ENCODE measurements at places on chromosomes 11 and 22.

GRCh38 chr22:46622081-46622521, 1.9 kb downstream of the GRAMD4 start:
- peak; percentile 31 for DNase-seq

DNA sequence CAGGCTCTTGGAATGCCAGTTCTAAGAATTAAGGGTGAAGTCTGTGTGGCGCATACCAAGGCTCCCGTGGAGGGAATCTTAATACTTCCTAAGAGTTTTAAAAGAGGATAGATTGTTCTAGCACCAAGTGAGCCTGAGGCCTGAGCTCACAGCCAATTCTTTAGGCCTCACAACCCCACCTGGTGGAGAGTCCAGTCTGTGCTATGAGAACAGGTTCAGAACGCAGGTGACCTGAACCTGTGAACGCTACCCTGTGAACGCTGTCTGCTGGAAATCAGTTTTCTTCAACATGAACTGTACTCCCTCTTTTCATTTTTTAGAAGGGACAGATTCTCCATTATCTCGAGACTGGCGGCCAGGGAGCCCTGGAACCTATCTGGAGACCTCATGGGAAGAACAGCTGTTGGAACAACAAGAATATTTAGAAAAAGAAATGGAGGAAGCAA, 43.2 kb upstream of the DLAT start:
- peak; percentile 87 for DNase-seq

GRCh38 chr11:92662601-92663360, 306.7 kb upstream of the MTNR1B start:
- no peak for DNase-seq

- no peak for DNase-seq
Observed at GRCh38 chr11:65776710-65777141, 4.0 kb downstream of the AP5B1 start.

- peak; percentile 82 for DNase-seq
Observed at GRCh38 chr11:93921695-93922468, 71.5 kb upstream of the VSTM5 start.

DNA sequence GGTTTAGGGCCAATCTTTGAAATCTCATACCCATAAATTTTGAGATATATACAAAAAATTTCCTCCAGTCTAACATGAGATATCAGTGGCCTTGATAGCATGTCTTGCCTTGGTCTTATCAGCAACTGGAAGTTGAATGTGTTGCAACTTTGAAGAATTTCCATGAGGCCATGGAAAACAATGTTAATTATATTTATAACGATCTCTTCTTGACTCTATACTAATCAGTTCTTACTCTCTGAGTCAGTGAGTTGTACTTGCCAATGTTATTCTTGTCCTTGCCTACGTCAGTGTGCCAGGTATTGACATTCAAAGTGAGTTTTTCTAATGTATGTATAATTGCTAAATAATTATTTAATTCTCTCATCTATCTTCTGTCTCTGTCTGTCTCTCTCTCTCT, 535.1 kb downstream of the KCNA4 start:
- DNase-seq: no peak

DNA sequence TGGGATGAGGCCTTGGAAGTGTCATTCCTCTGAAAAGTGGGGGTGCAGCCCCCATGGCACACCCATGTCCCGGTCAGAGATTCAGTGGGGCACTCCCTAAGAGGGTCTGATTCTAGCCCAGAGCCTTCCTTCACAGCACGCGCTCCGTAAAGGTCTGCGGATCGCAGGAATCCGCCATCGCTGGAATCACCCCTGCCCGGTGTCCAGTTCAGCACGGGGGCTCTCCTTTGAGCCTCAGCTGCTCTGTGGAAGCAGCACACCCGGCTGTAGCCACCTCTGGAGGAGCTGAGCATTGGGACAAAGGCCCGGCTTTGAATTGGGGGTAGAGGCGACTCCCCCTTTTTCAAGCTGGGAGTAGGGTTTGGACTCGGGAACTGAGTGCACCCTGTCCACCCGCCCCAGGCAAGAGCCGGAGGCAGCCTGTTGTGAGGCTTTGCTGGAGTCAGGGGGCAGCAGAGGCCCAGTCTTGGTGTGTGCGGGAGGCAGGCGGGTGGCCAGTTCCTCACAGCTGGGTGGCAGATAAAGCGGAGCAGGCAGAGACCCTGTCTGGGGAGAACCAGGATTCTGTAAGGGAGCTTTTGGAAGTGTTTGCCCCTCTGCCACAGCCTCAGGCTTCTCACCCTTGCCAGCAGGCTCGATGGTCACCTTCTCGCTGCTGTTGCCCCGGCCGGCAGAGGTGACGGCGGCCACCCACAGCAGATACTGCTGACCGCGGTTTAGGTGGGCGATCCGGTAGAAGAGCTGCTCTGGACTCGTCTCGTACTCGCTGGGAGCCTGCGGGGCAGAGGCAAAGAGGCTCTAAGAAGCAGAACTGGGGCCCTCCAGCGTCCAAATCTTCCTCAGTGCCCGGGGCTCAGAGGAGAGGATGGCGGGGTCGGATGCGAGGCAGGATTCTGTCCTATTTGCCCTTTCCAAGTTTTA, 115.9 kb downstream of the CEP164 start:
- peak; percentile 75 for DNase-seq

DNA sequence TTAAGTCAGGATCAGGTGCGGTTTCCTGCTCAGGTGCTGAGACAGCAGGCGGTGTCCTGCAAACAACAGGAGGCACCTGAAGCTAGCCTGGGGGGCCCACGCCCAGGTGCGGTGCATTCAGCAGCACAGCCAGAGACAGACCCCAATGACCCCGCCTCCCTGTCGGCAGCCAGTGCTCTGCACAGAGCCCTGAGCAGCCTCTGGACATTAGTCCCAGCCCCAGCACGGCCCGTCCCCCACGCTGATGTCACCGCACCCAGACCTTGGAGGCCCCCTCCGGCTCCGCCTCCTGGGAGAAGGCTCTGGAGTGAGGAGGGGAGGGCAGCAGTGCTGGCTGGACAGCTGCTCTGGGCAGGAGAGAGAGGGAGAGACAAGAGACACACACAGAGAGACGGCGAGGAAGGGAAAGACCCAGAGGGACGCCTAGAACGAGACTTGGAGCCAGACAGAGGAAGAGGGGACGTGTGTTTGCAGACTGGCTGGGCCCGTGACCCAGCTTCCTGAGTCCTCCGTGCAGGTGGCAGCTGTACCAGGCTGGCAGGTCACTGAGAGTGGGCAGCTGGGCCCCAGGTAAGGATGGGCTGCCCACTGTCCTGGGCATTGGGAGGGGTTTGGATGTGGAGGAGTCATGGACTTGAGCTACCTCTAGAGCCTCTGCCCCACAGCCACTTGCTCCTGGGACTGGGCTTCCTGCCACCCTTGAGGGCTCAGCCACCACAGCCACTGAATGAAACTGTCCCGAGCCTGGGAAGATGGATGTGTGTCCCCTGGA, at the start of gene MYO7A:
TSS of gene MYO7A (plus strand) at position 327 of the 772 bp plus-strand sequence. CDS start 2,389 bp downstream, outside the sequence.
- DNase-seq: peak; percentile 74

DNA sequence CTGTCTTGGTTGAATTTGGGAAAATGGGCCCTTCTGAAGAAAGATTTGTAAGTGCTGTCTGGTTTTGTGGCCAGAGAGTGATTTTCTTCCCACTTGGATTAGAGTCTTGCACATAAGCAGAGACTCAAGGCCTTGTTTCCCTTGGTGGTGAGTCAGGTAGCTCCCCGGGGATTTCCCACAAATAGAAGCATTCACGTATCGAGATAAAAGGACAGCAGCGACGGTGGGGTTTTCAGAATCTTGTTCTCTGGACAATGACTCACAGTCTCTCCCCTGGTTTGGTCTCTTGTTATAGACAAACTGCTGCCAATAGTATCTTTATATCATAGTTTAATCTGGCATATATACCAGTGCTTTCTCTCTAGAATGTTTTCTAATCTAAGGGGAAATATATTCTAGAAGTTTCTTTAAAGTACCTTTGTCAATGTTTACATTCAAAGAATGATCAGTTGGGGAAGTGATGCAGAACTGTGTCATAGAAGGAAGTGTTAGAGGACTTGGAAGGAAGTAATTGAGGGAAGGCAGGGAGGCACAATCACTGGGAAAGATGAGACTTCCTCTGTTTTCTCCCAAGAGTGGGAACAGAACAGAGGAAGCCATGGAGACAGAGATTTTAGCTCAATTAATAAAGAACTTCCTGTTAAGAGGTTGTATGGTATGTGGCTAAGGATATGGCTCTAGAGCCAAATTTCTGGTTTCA, 18.1 kb downstream of the POLA2 start:
- peak; percentile 93 for DNase-seq

DNA sequence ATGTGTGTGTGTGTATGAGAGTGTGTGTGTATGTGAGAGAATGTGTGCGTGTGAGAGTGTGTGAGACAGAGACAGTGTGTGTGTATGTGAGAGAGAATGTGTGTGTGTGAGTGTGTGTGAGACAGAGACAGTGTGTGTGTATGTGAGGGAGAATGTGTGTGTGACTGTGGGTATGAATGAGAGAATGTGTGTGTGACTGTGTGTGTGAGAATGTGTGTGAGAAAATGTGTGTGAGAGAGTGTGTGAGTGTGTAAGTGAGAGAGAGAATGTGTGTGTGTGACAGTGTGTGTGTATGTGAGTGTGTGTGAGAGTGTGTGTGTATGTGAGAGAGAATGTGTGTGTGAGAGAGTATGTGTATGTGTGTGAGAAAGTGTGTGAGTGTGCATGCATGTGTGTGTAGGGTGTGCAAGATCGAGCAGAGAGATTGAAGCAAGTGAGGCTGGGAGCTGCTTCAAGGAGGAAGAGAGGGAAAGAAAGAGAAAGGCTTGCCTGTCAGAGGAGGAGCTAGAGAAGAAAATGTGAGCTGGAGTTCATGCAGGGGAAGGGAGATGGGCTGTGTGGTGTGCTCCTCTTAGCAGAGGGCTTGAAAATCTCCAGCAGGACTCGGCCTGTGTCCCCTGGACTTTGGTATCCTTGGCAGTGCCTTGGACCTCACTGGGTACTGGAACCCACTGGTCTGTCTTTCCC, 27.7 kb upstream of the TP53I11 start:
- DNase-seq: no peak

DNA sequence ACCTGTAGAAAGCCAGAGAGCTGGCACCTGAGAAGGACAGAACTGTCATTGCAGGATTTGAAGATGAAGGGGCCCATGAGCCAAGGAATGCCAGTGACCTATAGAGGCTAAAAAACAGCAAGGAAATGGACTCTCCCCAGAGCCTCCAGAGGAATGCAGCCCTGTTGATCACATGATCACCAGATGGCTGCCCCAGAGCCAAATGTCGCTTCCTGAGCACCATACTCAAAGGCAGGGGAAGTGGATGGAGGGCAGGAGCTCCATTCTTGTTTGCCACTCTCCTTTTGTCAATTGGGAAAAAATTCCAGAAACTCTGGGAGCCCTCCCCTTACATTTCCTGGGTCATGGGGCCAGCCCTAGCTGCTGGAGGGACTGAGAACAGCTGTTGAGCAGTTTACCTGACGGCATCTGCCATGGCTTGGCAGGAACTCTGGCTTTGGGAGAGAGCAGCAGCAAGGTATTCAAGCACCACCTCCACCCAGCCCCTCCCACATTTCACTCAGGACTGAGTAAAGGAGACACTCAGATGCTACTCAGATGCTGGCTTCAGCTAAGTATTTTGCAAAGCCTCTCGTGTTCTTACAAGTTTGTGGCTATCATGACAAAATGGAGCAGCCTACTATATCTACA, 46.9 kb downstream of the DKK3 start:
- no peak for DNase-seq

DNA sequence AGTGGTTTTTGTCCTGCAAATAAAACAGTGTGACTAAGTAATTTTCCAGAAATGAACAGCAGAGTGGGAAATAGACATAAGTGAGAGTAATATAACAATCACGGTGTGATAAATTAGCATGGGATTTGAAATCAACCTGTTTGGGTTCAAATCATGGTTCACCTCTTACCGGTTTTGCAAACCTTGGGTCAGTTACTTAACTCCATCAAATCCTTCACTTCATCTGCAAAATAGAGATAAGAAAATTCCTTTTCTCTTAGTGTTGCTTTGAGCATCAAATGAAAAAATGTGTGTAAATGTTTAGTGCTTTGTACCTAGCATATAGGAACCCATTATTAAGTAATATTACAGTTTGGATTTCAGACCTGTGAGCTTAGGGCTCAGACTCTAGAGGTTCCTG, 152.2 kb downstream of the TEAD1 start:
- DNase-seq: no peak

- no peak for DNase-seq
Observed at GRCh38 chr22:34210301-34210700, 290.0 kb upstream of the LARGE1 start.

- DNase-seq: peak; percentile 49
Observed at GRCh38 chr11:121437018-121437685, 15.0 kb upstream of the SORL1 start.

DNA sequence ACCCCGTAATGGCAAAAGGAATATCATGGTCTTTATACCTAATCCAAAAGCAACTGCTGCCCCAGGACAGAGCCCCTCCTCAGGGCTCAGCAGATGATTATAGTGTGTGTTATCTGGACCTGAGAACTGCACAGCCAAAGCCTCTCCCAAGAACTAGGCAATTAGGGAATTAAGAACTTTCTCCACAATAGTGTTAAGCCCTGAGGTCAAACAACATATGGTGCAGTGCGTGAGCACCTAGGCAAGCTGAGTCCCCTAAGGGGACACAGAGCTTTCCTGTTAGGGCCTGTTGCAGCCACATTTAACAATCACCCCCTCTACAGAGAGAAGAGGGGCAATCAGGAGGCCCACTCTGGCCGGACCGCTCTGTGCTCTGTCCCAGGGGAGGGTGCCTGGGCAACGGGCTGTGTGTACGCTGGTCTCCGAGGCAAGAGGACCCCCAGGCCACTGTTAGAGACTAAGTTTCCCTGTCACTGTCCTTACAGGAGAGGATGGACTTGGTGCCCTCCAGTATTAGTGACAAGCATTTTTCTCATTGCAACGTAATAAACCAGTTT, 1.4 kb upstream of the KCNJ5 start:
- DNase-seq: no peak

- DNase-seq: no peak
Observed at GRCh38 chr11:32386770-32387377, 48.5 kb downstream of the WT1 start.

DNA sequence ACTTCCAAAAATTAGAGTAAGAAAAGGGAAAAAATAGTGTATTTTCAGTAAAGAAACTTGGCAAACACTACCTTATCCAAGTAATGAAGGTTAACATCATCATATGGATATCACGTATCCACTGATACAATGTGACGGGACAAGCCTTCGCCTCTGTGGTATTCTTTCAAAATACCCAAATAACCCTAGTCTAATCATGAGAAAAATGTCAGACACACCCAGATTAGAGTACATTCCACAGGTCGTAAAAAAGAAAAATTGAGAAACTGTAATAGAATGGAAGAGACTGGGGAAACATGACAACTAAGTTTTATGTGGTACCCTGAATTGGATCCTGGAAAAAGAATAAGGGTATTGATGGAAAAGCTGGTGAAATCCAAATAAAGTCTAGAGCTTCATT, 48.9 kb downstream of the NARS2 start:
- DNase-seq: peak; percentile 8

DNA sequence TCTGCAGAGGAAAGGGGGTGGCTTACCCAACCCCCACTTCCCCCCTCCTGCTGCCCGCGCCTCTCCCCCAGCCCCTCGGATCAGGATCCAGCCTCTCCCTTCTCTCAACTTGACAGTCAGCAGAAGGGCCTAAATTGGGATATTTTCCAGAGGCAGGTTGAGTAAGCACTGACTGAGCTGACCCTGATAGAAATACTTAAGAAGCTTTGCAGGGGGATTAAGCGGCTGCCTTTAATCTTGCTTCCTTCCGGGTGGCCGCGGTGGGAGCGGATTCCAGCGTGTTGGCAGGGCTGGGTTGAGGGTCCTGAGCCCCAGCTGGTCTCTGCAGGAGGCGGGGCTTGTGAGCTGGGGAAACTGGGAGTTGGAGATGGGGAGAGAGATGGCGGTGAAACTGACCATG, 445.2 kb downstream of the NTM start:
- DNase-seq: no peak
